Breast epithelium (tissue), 4 donors: ENCODE measurements at places on chromosomes 1 and 21.
A peak's percentile ranks its signal among the peaks of the same experiment; 100 is the strongest.

DNA sequence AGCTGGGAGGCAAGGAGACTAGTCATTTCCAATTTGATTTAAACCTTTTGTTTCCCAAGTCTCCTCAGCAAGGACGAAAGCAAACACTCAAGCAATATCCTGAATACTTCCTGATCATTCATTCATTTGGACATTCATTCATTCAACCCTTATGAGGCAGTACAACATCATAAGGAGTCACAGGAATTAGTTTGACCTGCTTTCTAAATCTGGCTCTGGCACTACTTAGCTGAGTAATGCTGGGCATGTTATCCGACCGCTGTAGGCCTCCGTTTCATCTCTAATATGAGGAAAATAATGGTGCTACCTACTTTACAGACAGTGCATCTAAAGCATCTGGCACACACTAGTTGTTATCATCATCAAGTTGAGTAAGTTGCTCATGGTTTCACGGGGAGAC, 11.7 kb downstream of the FAM78B start:
- H3K4me3 ChIP-seq, result no peak overlapping the region
- H3K27ac ChIP-seq, result no peak overlapping the region
- H3K4me1 ChIP-seq, result no peaks in the 10 kb centered on the region
- no peaks in the 10 kb centered on the region for H3K36me3 ChIP-seq

- no peaks in the 10 kb centered on the region for H3K36me3 ChIP-seq
- no peak overlapping the region for H3K4me3 ChIP-seq
- no peak overlapping the region for H3K27ac ChIP-seq
- H3K27me3 ChIP-seq, result no peaks in the 10 kb centered on the region
- no peaks in the 10 kb centered on the region for H3K4me1 ChIP-seq
Measured at GRCh38 chr1:218823291-218823900, 350.3 kb upstream of the LYPLAL1 start.

GRCh38 chr1:20199403-20199802, 13.1 kb upstream of the PLA2G2C start:
- H3K4me1 ChIP-seq, result no peaks in the 10 kb centered on the region
- no peak for DNase-seq
- no peaks in the 10 kb centered on the region for H3K36me3 ChIP-seq
- no peak overlapping the region for H3K4me3 ChIP-seq

GRCh38 chr1:226661271-226661670, 77.8 kb downstream of the ITPKB start:
- H3K36me3 ChIP-seq, result no peaks in the 10 kb centered on the region
- no peak for DNase-seq
- H3K4me1 ChIP-seq, result peaks cover 11% of the 10 kb centered on the region
- no peak overlapping the region for H3K4me3 ChIP-seq
- H3K27ac ChIP-seq, result peak overlapping the region; percentile 83

GRCh38 chr1:50880373-50880772, 79.7 kb downstream of the FAF1 start:
- H3K27ac ChIP-seq, result no peak overlapping the region
- H3K27me3 ChIP-seq, result no peaks in the 10 kb centered on the region
- no peak overlapping the region for H3K4me3 ChIP-seq
- no peak for DNase-seq

- H3K36me3 ChIP-seq, result no peaks in the 10 kb centered on the region
- peaks cover 6% of the 10 kb centered on the region for H3K4me1 ChIP-seq
- H3K27me3 ChIP-seq, result no peaks in the 10 kb centered on the region
- DNase-seq, result no peak
Measured at GRCh38 chr1:54500107-54500431, 48.0 kb upstream of the ACOT11 start.

GRCh38 chr1:116927049-116927798, 17.5 kb downstream of the PTGFRN start:
- no peak overlapping the region for H3K4me3 ChIP-seq
- H3K27me3 ChIP-seq, result no peaks in the 10 kb centered on the region
- H3K4me1 ChIP-seq, result no peaks in the 10 kb centered on the region
- no peak overlapping the region for H3K27ac ChIP-seq
- no peaks in the 10 kb centered on the region for H3K36me3 ChIP-seq
- DNase-seq, result no peak

DNA sequence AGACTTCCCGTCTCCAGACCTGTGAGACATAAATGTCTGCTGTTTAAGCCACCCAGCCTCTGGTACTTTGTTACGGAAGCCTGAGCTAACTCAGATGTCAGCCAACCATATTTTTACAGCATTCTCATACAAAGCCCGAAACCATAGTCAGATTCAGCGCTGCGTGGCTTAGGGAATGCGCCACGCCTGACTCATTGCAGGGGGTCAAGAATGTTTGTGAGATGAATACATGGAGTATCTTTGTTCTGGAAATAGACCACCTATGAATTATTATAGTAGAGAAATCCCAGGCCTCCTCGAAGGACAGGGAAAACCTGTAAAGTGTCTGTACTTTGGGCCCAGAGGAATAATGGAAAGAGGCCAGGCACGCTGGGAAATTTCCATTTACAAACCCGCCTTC, 434.8 kb downstream of the CAMTA1 start:
- DNase-seq, result no peak
- no peak overlapping the region for H3K4me3 ChIP-seq
- H3K27ac ChIP-seq, result no peak overlapping the region
- no peaks in the 10 kb centered on the region for H3K36me3 ChIP-seq
- H3K4me1 ChIP-seq, result no peaks in the 10 kb centered on the region

DNA sequence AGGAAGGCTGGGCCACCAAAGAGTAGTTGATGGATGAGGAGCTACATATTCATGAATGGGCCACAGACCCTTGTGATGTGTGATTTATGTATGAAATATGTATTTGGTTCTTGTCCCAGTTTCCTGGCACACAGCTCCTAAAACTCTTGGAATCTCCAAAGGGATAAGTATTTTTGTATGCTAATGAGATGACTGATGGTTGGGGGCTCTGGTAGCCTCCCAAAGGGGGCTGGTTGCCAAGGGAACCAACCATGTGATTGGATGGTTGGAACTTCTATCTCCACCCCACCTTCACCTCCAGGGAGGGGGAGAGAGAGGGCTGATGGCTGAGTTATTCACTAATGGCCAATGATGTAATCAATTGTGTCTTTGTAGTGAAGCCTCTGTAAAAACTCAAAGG, 77.1 kb downstream of the ZNF281 start:
- no peaks in the 10 kb centered on the region for H3K4me1 ChIP-seq
- H3K4me3 ChIP-seq, result no peak overlapping the region
- no peaks in the 10 kb centered on the region for H3K27me3 ChIP-seq
- DNase-seq, result no peak
- H3K36me3 ChIP-seq, result no peaks in the 10 kb centered on the region

DNA sequence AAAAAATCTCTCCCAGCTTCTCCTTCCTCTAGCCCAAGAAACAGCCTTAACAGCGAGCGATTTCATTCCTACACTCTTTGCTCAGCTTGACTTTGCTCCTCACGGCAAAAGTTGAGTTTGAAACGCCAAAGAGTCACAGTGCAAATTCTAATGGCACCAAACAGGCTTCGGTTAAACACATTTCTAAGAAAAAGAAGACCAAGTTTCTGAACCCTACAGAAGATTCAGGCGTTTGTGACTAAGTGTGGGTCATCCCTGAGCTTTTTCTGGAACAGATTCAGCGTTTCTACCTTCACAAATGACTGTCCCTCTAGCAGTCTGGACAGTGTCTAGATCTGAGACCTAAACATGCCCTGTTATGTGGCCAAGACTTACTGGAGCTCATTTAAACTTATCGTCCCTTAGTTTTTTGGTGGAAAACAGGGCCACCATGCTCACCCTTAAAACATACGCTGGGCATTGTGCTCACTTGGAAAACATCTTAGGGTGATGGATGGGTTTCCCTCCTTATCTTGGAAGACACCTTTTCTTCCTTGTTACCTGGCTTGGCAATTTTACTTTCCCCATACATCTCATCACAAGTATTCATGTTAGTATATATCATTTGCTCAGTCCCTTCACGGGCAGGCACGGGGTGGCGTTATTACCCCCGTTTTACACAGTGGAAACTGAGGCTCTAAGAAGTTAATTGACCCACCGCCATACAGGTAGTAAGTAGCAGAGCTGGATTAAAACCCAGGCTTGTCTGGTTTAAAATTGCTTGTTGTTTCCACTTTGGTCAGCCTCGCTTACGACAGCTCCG, 1.0 kb downstream of the C1orf198 start:
- no peaks in the 10 kb centered on the region for H3K36me3 ChIP-seq
- no peaks in the 10 kb centered on the region for H3K27me3 ChIP-seq
- H3K27ac ChIP-seq, result peak overlapping the region; percentile 96
- H3K4me3 ChIP-seq, result peak overlapping the region; percentile 82
- peaks cover 32% of the 10 kb centered on the region for H3K4me1 ChIP-seq

GRCh38 chr1:104468282-104468681, 718.6 kb downstream of the AMY1C start:
- H3K36me3 ChIP-seq, result no peaks in the 10 kb centered on the region
- H3K4me1 ChIP-seq, result no peaks in the 10 kb centered on the region
- no peak overlapping the region for H3K4me3 ChIP-seq
- no peak overlapping the region for H3K27ac ChIP-seq
- DNase-seq, result no peak

DNA sequence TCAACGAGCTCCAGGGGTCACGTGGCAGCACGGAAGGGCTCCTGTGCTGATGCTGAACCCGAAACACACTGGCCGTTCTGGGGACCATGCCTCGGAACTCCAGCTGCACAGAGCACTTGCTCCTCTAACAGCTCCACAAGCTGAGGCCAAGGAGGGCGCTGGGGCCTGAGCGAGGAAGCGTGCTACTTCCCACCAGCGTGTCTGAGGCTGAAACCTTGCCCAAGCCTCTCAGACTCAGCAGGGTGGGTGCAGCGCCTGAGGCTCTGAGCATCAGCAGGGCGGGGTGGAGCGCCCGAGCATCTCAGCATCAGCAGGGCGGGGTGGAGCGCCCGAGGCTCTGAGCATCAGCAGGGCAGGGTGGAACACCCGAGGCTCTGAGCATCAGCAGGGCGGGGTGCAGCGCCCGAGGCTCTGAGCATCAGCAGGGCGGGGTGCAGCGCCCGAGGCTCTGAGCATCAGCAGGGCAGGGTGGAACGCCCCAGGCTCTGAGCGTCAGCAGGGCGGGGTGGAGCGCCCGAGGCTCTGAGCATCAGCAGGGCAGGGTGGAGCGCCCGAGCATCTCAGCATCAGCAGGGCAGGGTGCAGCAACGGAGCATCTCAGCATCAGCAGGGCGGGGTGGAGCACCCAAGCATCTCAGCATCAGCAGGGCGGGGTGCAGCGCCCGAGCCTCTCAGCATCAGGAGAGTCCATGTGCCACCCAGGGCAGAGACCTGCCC, 9.6 kb downstream of the WRAP73 start:
- no peaks in the 10 kb centered on the region for H3K27me3 ChIP-seq
- no peaks in the 10 kb centered on the region for H3K4me1 ChIP-seq
- no peak overlapping the region for H3K27ac ChIP-seq
- no peaks in the 10 kb centered on the region for H3K36me3 ChIP-seq
